ENCODE measurements at places on chromosomes 3 and 15. TPM values are rescaled to one million over a fixed set of nuclear protein-coding genes. Genes with fewer than 3 reads are reported as not detected.

RFTN1 gene
- 26.7 TPM for total RNA-seq

EPHA6 gene
- total RNA-seq = not detected

GOLGA6L1 gene
- total RNA-seq = not detected

IQCF5 gene
- not detected for total RNA-seq

TLR9 gene
- not detected for total RNA-seq

EPHB1 gene
- total RNA-seq = 0.36 TPM

RPLP1 gene
- total RNA-seq = 122 TPM

RPL39L gene
- total RNA-seq = 54.3 TPM

ESYT3 gene
- total RNA-seq = 1.2 TPM

CPN2 gene
- not detected for total RNA-seq

COL7A1 gene
- 4.8 TPM for total RNA-seq

SNTN gene
- not detected for total RNA-seq

FILIP1L gene
- total RNA-seq = under 0.01 TPM

AP3B2 gene
- total RNA-seq = 2.0 TPM

GOLGA8G gene
- total RNA-seq = not detected

ACTRT3 gene
- 3.7 TPM for total RNA-seq

MB21D2 gene
- total RNA-seq = 2.0 TPM

OR5K2 gene
- total RNA-seq = not detected

FANCD2OS gene
- not detected for total RNA-seq

CCR3 gene
- not detected for total RNA-seq

CALML4 gene
- total RNA-seq = 1.0 TPM

CFAP92 gene
- under 0.01 TPM for total RNA-seq

GOLGA8K gene
- not detected for total RNA-seq

DPPA2 gene
- not detected for total RNA-seq

SCN11A gene
- total RNA-seq = not detected

CLCN2 gene
- total RNA-seq = 6.7 TPM

CCR8 gene
- not detected for total RNA-seq

ST8SIA2 gene
- total RNA-seq = 1.00 TPM

GRAMD1C gene
- total RNA-seq = 2.4 TPM

CADPS gene
- 0.33 TPM for total RNA-seq

IL5RA gene
- total RNA-seq = 0.46 TPM

KLF15 gene
- total RNA-seq = 6.9 TPM

SENP7 gene
- total RNA-seq = 8.3 TPM

GOLGA6L2 gene
- not detected for total RNA-seq

LRRC15 gene
- not detected for total RNA-seq

GABRA5 gene
- total RNA-seq = 1.0 TPM

Data from melanocyte of skin (primary cell).